ENCODE measurements at places on chromosomes 4 and X. TPM values are rescaled to one million over a fixed set of nuclear protein-coding genes. Genes with fewer than 3 reads are reported as not detected.
A peak's percentile ranks its signal among the peaks of the same experiment; 100 is the strongest.

GRCh38 chr4:33160126-33160525 is 2440.0 kb downstream of the PCDH7 start:
- H3K4me3 ChIP-seq = no peak overlapping the region
- H3K4me1 ChIP-seq = no peaks in the 10 kb centered on the region
- H3K36me3 ChIP-seq = no peaks in the 10 kb centered on the region
- H3K27ac ChIP-seq = no peak overlapping the region
- no peaks in the 10 kb centered on the region for H3K27me3 ChIP-seq

LAP3 gene
- 146 TPM for total RNA-seq

SMIM10 gene
- not detected for total RNA-seq

DNA sequence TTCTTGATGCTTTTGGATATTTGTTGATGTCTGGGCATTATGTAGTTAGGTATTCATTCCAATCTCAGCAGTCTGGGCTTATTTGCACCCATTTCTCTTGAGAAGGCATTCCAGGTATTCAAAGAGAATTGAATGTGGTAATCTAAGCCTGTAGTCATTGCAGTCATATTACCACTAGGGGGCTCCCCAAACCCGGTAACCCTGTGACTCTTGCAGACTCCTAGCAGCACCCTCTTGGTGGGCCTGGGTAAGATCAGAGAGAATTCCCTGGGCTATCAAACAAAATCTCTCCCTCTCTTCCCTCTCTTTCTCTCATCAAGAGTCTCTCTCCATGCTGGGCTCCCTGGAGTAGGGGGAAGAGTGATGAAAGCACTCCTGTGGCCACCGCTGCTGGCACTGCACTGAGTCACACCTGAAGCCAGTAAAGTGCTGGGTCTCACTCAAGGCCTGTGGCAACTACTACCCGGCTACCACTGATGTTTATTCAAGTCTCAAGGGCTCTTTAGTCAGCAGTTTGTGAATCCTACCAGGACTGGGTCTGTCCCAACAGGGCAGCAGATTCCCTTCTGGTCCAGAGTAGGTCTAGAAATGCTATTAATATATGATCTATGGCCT is 187.7 kb upstream of the NUDT10 start:
- no peak overlapping the region for H3K27ac ChIP-seq
- no peaks in the 10 kb centered on the region for H3K4me1 ChIP-seq
- peak; percentile 84 for DNase-seq
- H3K27me3 ChIP-seq = no peaks in the 10 kb centered on the region
- no peak overlapping the region for H3K4me3 ChIP-seq
- no peaks in the 10 kb centered on the region for H3K36me3 ChIP-seq

- no peaks in the 10 kb centered on the region for H3K27me3 ChIP-seq
- no peak overlapping the region for H3K27ac ChIP-seq
- no peak overlapping the region for H3K4me3 ChIP-seq
- H3K36me3 ChIP-seq = no peaks in the 10 kb centered on the region
- peaks cover 9% of the 10 kb centered on the region for H3K4me1 ChIP-seq
- DNase-seq = no peak
Observed at GRCh38 chr4:54731552-54731951, 73.8 kb downstream of the KIT start.

DNA sequence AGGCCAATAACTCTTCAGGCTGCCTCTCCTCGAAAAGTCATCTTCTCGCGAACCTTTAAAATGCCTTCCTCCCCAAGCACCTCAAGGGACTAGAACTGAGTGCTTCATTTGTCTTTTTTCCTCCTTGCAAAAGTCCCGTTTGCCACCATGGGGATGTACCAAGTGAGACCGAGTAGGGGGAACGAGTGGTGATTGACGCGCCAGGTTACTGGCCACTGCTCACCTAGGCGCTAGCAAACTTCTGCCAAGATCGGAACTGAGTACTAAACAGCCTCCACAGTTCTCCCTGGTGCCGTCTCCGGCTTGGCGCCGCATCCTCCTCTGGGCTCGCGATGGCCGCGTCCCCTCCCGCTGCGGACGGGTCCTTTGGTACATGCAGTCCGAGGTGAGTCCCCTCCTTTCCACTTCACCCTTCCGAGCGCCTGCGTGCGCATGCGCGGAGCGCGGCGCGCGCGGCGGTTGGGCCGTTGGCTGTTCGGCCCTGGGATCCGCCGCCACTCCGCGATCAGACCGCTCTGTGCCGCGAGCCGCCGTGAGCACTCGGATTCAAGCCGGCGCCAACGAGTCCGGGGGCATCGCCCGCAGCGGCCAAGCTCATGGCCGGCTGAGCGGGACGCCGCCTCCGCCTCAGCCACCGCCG is at the start of gene CDK16:
TSS of gene CDK16 (plus strand) at position 402 of the 640 bp plus-strand sequence. CDS start 4,877 bp downstream, outside the sequence.
- peak within 1 kb of the TSS; percentile 70 for H3K27ac ChIP-seq
- H3K36me3 ChIP-seq = peaks cover 27% of the 10 kb centered on the region
- H3K4me3 ChIP-seq = peak within 1 kb of the TSS; percentile 72
- peak; percentile 93 for DNase-seq

DNA sequence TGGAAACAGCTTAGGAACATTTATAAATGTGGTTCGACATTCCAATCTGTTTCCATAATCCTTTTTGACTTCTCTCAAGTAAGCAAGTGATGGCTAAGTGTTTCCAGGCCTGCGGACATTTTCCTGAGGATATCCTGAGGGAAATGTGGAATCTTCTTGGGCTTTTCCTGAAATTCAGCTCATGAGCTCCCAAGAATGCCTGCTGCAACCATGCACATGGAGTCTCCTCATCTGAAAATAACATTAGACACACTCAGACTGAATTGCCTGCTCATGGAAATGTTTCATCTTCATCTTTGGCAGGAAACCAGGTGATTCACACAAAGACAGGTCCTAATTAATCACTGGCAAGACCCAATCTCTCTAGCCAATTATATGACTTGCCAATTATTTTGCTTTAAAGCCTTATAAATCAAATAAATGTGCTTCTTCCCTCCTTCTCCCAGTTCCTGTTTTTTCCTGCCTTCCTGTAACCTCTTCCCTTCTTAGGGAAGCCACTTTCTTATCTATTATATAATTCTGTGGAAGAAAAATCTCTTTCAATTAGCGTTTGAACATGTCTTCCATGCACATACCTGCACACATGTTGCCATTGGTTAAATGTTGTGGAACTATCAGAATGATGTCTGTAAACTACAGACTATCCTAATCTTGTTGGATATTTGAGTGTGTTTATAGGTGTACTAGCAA is 104.6 kb upstream of the MXRA5 start:
- no peaks in the 10 kb centered on the region for H3K27me3 ChIP-seq
- H3K27ac ChIP-seq = no peak overlapping the region
- no peak for DNase-seq
- H3K36me3 ChIP-seq = no peaks in the 10 kb centered on the region
- H3K4me3 ChIP-seq = no peak overlapping the region

DNA sequence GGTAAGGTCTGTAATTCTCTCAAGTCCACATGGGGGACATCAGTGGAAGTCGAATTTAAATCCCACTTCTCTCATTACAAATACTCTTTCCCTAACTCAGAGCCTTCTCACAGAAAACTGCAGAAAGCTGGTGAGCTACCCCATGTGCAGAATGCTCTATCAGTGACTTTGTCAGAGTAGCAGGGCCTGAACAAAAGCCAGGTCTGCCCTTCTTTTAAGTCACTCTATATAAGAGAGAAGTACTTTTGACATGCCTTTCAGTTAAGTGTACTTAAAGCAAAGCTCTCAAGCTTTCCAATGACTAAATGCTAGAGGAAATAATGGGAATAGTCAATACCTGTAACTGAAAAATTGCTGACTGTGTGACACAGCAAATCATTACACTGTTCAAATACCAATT is 323.1 kb downstream of the KCNIP4 start:
- H3K4me1 ChIP-seq = no peaks in the 10 kb centered on the region
- no peaks in the 10 kb centered on the region for H3K27me3 ChIP-seq
- H3K4me3 ChIP-seq = no peak overlapping the region
- no peak overlapping the region for H3K27ac ChIP-seq

CPE gene
- total RNA-seq = not detected

IL2RG gene
- 4.3 TPM for total RNA-seq

CSAG3 gene
- not detected for total RNA-seq

DNA sequence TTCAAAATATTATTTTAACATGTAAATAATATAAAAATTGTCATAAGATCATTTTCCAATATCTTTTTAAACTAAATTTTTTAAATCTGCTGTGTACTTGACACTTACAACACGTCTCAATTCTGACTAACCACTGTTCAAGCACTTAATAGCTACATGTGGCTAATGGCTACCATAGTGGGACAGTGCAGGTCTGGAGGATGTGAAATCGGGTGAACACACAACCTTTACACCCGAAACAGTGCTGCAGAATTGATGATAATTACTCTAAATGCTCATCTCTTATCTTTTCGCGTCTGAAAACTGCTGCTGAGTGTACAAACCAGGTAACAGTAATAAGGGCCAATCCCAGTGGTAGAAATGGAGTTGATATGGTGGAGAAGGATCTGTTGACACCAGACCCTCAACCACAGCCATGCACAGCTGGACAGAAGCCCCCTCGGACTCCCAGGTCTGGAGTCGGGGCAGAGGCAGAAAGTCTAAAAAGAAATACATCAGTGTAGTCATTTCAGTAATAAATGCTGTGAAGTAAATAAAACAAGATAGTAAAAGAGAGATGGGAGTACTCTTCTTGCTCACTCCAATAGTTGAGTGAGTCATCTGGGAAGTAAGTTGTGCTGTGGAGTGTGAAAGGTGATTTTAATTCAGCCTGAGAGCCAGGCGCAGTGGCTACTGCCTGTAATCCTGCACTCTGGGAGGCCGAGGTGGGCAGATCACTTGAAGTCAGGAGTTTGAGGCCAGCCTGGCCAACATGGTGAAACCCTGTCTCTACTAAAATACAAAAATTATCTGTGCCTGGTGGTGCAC is 150.0 kb downstream of the CBR4 start:
- no peak overlapping the region for H3K4me3 ChIP-seq
- H3K27ac ChIP-seq = no peak overlapping the region
- no peaks in the 10 kb centered on the region for H3K36me3 ChIP-seq
- H3K4me1 ChIP-seq = no peaks in the 10 kb centered on the region
- no peaks in the 10 kb centered on the region for H3K27me3 ChIP-seq
- DNase-seq = no peak

BEX3 gene
- not detected for total RNA-seq

DNA sequence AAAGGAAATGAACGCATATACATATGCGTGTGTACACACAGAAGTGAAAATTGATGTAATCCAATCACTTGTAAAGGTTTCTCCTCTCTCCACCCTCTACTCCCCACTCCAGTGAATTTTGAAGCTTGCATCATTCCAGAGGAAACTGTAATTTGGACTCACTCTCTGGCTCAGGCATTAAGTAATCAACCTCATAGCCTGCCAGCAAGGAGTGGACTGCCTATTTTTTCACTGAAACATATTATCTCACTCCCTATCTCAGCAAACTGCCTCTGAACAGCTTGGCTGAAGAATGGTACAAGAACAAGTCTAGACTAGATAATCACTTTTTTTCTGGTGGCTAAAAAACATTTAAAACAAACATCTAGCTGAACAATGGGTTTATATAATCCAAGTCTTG is 124.2 kb downstream of the C4orf51 start:
- H3K4me1 ChIP-seq = no peaks in the 10 kb centered on the region
- H3K4me3 ChIP-seq = no peak overlapping the region
- H3K36me3 ChIP-seq = peaks cover 13% of the 10 kb centered on the region
- no peak overlapping the region for H3K27ac ChIP-seq
- no peaks in the 10 kb centered on the region for H3K27me3 ChIP-seq
- no peak for DNase-seq

- no peak overlapping the region for H3K4me3 ChIP-seq
- peaks cover 6% of the 10 kb centered on the region for H3K4me1 ChIP-seq
- no peaks in the 10 kb centered on the region for H3K27me3 ChIP-seq
Observed at GRCh38 chr4:113783289-113783688, 21.8 kb upstream of the CAMK2D start.

- H3K36me3 ChIP-seq = peaks cover 18% of the 10 kb centered on the region
- H3K27me3 ChIP-seq = no peaks in the 10 kb centered on the region
- 0 out of 2 replicates have a peak overlapping the region, but pooled peaks have one; percentile 46 for H3K27ac ChIP-seq
- H3K4me3 ChIP-seq = peak overlapping the region; percentile 60
Observed at GRCh38 chrX:1453395-1453783, 680 bp upstream of the ASMTL start.

HHIP gene
- total RNA-seq = not detected
